Activated T-helper 9 cell treated with anti-CD3 and anti-CD28 coated beads, Interleukin-2, amount 50 U/mL, for 16 hours (primary cell): ENCODE measurements at places on chromosomes 6 and 20.

DNA sequence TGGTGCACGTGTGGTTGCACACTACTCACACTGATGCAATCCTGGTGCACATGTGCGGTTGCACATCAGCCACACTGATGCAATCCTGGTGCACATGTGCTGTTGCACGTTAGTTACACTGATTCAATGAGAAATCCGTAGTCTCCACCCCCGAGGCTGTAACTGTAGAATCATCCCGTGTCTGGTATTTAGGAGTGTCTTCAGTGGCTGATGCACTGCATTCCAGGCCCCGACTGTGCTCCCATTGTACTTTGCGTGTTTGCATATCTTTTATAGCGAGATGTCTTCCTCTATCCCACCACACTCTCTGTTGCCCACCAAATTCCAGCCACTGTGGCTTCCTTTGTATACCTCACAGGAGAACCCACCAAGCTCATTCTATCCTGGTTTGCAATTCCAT, 87.8 kb upstream of the MTHFD1L start:
- DNase-seq: no peak

DNA sequence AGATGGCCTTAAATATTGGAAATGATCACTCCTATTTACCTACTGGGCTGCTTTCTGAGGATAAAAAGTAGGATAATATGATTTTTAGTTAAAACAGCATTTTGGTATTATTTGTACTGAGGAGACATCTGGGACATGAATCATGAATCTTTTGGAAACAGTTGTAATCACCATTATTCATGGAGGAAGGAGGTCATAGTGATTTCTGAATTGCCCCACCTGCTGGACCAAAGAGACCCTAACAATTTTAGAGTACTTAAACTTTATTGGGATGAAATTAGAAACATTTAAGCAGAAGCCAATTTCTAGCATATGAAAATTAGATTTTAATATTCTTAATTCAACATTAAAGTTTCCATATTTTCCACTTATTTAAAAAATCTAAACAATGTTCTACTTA, 108.4 kb upstream of the SIM1 start:
- no peak for DNase-seq

DNA sequence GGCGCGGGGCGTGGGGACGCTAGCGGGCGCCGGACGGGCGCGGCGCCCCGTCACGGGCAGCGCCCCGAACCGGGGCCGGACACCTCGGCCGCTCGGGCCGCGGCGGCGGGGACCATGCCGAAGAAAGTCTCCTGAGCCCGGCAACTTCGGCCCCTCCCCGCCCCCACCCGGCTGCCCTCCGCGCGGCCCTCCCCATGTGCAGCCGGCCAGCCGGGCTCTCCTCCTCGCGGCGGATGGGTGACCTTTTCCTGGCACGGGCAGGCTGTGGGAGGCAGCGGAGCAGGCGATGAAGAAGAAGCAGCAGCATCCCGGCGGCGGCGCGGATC, 278 bp downstream of the UST start:
- no peak for DNase-seq

DNA sequence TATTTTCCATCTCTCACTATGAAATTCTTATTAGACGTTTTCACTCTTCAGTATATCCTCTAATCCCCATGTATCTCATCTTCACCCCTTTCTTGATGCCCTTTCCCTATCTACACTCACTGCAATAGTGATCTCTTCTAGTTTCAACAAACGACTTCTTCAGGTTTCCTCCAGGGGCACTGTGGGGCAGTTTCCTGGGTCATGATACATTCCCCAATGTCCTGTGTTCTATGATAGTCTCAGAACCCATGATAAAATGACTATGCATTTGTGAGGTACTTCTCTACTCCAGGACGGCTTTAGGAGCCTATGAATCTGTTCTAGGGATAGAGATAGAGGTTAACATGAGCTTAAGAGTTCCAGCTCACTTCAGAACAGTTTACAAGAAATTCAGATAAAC, 183.3 kb downstream of the FOXC1 start:
- DNase-seq: no peak

DNA sequence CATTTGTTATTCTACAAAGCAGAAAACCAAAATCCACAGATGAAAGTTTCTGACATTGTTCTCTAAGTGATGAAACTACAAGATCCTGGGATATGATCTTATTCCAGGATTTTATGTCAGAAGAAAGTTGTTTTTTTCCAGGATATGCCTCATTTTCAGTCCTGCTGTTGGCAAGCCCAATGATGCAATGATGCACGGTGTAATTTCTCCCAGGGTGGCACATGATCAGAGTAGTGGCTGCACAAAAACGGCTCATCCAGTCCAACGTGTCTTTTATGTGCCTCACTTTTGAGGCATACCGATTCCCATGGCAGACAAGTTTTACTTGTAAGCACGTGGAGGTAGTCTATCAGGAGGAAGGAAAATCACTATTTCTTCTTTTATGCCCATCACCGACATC, 302.3 kb upstream of the JAG1 start:
- no peak for DNase-seq

GRCh38 chr6:13998356-13998755, 73.6 kb downstream of the RNF182 start:
- no peak for DNase-seq

- no peak for DNase-seq
These were observed 6.4 kb downstream of the SYNJ2 start for GRCh38 chr6:157987788-157988699.

DNA sequence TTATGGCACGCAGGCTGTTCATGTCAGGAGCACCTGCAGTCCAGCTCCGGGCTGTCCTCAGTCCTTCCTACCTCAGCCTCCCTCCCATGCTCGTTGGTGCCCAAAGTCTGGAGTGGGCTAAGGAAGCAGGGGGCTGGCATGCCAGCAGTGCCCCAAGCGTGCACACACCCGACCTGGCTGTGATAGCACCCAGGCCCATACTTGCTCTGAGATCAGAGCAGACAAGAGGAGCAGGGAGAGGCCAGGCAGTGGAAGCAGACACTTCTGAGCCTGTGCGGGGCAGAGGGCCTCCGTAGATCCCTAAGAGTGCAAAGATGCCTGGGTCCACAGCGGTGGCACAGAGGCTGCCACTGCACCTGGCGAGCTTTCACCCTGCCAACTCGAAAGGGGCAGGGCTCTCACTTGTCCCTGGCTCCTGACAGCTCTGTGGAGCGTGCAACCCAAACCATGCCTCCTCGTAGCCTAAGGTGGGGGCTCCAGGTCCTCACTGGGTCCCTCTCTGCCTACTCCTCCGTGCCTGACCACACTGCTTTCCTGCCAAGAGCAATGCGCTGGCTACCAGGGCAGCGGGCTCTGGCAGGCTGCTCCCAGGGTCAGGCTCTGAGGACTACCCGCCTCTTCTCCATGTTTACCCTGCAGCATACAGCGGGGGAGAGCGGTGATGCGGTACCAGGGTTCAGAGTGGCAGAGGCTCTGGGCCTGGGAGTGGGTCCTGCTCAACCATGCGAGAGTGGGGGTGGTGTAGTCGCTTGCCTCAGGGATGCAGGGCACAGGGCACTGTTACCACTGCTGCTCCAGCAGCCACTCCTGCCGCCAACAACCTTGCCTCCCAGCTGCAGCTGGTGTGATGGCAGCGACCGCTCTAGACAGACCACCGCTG, 59.5 kb downstream of the MANEA start:
- no peak for DNase-seq

GRCh38 chr6:105835373-105835772, 250.8 kb upstream of the PRDM1 start:
- no peak for DNase-seq

- no peak for DNase-seq
These were observed 828 bp downstream of the ASCC3 start for GRCh38 chr6:100880149-100880852.

DNA sequence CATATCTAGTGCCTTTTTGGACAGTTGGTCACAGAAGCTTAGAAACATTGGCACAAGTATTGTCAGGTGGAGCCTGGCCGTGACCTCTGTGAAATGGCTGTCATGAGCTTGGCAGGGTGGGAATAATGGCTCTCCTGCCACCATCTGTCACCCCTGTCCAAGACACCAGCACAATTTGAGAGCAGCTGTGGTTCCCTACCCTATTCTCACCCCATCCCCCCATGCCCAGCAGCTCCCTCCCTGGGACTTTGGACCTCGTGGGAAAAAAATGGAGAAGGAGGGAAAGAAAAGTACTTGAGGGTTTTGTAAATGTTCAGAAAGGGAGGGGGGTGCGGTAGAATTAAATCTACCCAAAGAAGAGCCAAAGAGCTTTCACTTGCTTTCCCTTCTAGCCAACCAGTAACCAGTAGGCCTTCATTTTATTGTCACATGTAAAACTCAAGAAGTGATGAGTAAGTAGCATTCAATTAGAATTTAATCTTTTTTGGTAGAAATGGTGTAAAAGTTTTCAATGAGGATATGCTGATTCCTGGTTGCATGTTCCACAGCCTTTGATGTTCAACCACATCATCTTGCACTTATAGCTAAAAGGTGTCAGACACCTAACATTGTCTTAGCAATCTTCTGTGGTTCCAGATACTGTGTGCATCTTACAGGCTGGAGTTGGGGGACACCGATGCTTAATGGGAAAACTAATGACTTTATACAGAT, 263.5 kb upstream of the TAB2 start:
- DNase-seq: no peak
